ENCODE measurements at places on chromosomes 5 and 9.

DNA sequence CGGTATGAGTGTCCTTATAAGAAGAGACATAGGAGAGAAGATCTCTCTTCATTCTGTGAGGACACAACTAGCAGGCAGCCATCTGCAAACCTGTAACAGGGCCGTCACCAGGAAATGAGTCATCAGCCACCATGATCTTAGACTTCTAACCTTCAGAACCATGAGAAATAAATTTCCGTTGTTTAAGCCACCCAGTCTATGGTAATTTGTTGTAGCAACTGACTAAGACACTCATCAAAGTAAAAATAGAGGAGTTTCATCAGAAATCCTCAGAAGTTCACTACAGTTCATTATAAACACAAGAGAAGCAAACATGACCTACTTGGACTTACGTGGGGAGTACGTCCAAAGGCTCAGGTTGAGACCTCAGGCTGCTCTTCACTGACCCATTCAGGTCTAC lies 357.7 kb downstream of the SEMA5A start:
- no peak for DNase-seq
- H3K4me3 ChIP-seq: no peak overlapping the region
- no peaks in the 10 kb centered on the region for H3K36me3 ChIP-seq
- no peaks in the 10 kb centered on the region for H3K27me3 ChIP-seq

DNA sequence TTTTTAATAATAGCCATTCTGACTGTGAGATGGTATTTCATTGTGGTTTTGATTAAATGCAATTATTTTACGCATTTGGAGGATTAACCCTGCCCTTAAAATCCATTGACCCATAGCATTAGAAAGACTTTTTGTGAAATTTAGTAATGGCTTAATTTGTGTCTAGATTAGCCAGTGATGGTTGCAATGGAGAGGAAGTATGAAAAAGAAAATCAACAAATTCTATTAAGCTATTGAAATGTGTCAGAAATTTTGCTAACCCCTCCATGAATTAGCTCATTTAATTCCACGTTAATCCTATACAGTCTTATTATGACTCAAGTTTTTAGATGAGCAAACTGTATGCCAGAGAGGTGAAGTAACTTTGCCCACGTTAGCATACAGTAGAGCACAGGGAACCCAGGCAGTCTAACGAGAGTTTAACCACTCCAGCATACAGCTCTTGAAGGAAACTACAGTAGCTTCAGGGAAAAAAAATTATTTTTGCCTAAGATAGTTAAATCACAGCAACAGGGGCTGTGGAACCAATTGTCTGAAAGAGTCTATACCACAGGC lies 158.2 kb upstream of the PPP2R2B start:
- H3K4me1 ChIP-seq: no peaks in the 10 kb centered on the region
- no peak for DNase-seq
- H3K27ac ChIP-seq: peak overlapping the region; percentile 61
- no peak overlapping the region for H3K4me3 ChIP-seq
- H3K36me3 ChIP-seq: no peaks in the 10 kb centered on the region
- H3K27me3 ChIP-seq: no peaks in the 10 kb centered on the region

DNA sequence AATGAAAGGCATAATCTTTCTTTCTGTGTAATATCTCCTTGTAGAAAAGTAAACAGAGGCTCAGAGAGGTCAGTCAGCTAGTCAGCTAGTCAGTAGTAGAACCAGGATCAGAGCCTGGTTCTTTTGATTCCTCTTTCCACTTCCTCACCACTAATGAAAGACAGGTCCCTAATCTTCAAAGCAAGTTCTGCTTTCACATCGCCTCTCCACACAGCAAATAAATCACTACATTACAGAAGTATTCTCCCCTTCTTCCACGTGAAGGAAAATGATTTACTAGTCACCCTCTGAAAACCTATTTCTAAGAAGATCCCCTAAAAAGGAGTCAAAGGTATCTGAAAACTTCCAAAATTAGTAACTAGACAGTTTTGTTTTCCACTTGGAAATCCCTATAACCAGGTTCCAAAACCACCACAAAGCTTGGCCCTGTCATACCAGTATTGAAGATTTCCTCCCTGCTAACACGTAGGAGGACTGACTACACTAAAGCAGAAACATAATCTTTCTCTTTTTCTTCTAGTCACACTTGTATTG lies 140.5 kb upstream of the TARS1 start:
- no peak for DNase-seq
- no peaks in the 10 kb centered on the region for H3K36me3 ChIP-seq
- H3K27ac ChIP-seq: peak overlapping the region; percentile 55
- H3K4me3 ChIP-seq: no peak overlapping the region

GRCh38 chr5:104018299-104018698 lies 455.7 kb upstream of the NUDT12 start:
- H3K36me3 ChIP-seq: no peaks in the 10 kb centered on the region
- no peak overlapping the region for H3K27ac ChIP-seq
- H3K4me1 ChIP-seq: no peaks in the 10 kb centered on the region
- H3K27me3 ChIP-seq: no peaks in the 10 kb centered on the region
- DNase-seq: no peak

- H3K36me3 ChIP-seq: no peaks in the 10 kb centered on the region
- H3K4me1 ChIP-seq: no peaks in the 10 kb centered on the region
- no peak overlapping the region for H3K27ac ChIP-seq
These were observed 113.5 kb downstream of the CAMK4 start for GRCh38 chr5:111337688-111338087.

Measured in tibial nerve (tissue), 4 donors.